ENCODE measurements at places on chromosomes 16 and 17. TPM values are rescaled to one million over a fixed set of nuclear protein-coding genes. Genes with fewer than 3 reads are reported as not detected.

- no peak for DNase-seq
These were observed 17.4 kb upstream of the MAP3K14 start for GRCh38 chr17:45334231-45334630.

GRCh38 chr17:61522088-61522487 lies 68.9 kb downstream of the NACA2 start:
- DNase-seq: no peak

TP53TG3C gene
- total RNA-seq: not detected

DNA sequence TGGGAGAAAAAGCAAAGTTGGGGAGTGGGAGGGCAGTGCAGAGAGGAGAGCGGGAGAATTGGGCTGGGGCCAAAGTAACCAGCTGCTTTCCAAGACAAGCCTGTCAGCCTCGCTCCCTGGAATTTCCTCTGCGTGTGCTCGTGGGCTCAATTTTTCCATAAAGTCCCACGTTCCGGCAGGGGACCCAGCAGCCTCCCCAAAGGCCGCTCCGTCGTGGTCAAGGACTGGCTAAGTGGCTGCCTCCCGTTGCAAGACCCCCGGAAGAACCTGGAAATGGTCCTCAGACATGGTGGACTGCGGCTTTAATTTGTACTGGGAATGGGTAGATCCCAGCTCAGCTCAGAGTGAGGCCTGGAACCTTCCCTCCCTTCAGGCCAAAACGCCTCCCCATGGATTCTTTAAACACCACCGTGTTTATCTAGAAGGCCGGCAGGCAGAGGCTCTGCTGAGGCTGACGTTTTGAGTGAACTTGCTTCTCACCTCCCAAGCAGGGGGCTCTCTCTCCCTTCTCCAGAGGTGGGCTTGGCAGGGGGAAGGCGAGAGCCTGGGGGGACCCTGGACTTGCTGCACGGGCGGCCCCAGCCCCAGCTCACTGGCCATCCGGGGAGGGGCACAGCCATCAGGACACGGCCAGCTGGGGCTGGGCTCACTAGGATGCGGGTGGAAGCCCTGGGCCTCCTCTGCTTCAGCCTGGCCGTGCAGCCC lies 190.0 kb downstream of the C16orf95 start:
- DNase-seq: peak; percentile 37

GRCh38 chr16:10965440-10966061 lies 21.2 kb downstream of the CLEC16A start:
- DNase-seq: no peak

- DNase-seq: no peak
These were observed 63.3 kb downstream of the USP32 start for GRCh38 chr17:60328679-60329078.

GRCh38 chr17:29216856-29217255 lies 29.8 kb upstream of the CRYBA1 start:
- DNase-seq: no peak

GRCh38 chr17:52606098-52606497 lies 447.6 kb upstream of the CA10 start:
- no peak for DNase-seq

KRTAP9-4 gene
- not detected for total RNA-seq

All from adrenal gland (tissue), 19 donors.